GM19239 (cell line): ENCODE measurements at places on chromosomes 16 and 17.

GRCh38 chr16:50688867-50689266 is 4.5 kb upstream of the NOD2 start:
- no peak for DNase-seq

DNA sequence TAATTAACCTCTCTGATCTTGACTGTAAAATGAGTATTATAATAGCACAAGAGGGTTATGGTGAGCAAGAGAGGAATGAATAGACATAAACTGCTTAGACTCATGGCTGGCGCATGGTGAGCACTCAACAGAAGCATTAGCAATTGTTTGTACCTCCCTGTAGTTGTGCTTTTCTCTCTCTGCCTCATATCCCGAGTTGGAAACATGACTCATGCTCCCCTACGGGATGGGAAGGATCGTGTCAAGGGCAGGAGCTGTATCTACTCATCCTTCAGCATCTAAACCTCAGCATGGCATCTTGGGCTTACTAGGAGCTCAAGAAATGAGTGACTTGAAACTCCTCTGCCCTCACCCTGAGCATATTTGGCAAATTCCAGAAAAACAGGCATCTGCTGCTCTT is 299.6 kb downstream of the MAP2K4 start:
- DNase-seq = no peak

- no peak for DNase-seq
These were observed 3.9 kb upstream of the TPPP3 start for GRCh38 chr16:67397036-67397801.

DNA sequence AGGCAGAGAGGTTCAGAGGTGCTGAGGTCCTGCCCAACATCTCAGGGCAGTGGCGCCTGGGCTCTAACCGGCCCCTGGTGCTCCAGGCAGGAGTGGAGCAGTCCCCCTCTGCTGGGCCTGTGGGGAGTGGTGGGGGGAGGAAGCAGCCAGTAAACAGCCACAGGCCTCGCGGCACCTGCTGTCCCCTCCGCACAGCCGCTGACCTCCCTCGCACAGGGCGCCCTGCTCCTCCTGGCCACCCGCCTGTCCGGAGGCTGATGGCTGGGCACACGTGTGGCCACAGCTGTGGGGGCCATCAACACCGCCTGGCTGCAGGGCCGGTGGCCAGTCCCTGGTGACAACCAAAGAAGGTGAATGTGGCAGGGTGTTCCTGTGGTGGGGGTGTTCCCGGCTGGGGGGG is 36.8 kb upstream of the PABPN1L start:
- DNase-seq = no peak

GRCh38 chr16:80932708-80933095 is 74.0 kb downstream of the CMC2 start:
- DNase-seq = no peak

DNA sequence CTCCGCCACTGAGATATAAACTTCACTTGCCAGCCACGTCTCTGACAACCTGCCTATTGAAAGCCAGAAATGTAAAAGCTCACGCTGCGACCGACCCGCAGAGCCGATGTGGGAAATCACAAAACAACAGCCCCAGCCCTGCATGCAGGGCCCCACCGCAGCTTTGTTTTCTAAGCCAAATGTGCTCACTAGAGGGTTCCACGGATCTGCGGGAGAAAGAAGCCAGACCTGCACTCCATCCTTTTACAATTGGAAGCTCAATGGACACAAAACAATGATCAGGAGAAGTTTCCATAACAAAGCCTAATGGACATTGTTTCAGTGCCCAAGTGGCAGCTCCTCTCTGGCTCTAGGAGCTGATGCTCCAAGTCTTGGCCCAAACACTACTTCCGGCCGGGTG is 33.1 kb downstream of the WIPI1 start:
- DNase-seq = no peak

GRCh38 chr16:88610909-88611812 is 27.2 kb upstream of the IL17C start:
- no peak for DNase-seq

DNA sequence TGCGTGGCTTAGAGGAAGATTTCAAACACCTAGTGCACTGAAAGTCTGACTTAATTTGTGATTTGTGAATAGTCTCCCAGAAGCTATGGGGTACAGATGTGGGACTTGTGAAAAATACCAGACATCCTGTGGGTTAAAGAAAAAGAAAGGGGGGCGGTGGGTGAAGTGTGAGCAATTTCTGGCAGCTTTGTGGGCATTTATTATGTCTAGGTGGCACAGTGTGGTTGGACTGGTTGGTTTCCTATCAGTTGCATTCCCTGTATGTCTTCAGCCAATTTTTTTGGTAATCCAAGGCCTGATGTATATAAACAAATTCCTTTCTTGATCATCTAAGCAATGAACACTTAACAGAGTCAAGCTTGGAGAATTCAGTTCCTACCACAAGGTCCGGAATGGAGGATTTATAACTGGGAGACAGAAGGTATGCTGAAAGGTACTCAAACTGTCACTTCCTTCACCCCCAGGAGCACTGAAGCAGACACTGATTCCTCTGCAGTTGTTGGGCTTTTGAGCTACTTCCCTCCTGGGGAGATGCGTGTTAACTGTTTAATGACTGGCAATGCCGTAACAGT is 211.6 kb downstream of the WWOX start:
- DNase-seq = no peak

DNA sequence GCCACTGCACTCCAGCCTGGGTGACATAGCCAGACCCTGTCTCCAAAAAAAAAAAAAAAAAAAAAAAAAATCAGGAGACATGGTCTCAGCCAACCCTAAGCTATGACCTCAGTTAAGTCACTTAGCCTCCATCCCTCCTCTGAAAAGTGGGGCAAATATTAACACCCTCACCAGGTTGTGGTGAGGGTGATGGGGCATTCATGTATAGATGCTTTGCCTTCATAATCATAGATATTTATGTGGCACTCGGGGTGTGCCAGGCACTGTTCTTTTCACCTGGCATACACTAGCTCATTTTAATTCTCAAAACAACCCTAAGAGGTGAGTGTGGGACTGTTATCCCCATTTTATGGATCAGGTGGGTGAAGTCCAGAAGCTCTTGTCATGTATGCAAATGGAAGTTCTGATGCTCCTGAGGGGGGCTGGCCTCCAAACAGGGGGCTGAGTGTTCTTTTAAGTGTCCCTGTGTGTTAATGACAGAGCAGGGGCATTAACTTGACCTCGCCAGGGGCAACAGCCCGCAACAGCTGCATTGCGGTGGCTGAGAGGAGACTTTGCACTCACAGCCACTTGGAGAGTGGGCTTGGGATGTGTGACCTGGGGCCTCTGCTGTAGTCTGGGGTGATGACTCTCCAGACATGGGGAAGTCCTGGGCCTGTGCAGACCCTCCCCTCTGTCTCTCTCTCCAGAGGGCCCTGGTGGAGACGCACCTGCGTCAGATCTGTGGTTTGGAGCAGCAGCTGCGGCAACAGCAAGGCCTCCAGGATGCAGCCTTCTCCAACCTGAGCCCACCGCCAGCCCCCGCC is 4.1 kb downstream of the TBKBP1 start:
- DNase-seq = no peak

DNA sequence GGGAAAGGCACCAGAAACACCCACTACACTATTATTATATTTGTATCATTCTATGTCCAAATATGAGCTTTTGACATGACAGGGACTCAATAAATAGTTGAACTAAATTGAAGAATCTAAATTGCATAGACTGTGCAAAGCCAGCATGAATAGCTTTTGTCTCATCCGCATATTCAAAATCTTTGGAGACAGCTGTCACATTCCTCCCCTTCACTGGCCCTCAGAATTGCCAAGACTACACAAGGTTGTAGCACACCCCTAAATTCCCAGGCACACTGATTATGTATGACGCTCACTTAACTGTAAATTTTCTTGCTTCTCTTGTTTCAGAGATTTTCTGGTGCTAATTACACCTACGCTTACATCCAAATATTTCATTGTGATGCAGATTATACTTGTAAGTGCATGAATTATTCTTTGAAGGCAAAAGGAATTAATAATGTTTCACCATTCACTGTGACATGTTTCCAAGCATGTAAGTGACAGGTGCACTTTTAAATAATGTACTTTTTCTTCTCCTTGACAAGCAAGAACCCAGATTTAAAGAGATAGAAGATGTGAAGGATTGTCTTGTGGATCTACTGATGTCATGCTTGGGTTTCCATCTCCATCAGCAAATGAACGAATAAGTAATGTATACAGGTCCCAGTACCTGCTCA is 47.5 kb downstream of the CA10 start:
- no peak for DNase-seq

DNA sequence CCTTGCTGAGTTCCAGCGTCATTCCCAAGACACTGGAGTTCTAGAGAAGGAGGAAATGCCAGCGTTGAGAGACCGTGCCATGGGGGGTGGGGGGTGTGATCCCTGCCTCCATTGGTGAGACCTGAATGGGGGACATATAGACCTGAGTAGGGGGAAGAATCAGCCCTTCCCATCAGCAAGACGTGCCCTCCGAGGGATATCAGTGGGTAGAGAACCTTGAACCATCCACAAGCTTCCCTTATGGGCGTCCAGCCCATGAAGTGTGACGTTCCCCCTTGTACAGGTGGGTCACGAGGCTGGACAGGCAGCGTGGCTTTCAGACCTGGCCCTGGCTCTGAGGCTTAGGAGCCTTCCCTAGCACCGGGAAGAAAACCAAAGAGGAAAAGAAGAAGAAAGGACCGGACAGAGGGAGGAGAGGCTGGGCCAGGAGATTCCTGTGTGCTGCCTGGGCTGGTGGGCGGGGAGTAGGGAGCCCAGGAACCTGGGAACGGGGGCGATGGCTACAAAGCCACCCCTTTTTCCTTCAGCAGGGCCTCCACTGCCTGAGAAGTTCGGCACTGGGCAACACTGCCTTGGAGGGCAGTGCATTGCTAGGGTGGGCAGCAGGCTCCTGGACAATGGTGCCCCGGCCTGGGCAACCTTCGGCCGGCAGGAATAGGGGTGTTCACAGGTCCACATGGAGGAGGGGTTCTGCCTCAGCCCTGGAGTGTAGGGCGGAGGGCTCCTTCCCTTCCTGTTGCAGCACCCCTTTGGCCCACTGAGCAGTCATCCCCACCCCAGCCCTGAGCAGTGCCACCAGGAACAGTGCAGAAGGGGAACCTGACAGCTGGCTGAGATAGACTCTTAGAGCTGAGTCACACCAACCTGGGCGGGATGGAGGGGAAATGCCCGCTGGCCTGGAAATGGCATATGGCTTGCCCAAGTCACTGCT is 7.2 kb downstream of the RAB11FIP4 start:
- no peak for DNase-seq

DNA sequence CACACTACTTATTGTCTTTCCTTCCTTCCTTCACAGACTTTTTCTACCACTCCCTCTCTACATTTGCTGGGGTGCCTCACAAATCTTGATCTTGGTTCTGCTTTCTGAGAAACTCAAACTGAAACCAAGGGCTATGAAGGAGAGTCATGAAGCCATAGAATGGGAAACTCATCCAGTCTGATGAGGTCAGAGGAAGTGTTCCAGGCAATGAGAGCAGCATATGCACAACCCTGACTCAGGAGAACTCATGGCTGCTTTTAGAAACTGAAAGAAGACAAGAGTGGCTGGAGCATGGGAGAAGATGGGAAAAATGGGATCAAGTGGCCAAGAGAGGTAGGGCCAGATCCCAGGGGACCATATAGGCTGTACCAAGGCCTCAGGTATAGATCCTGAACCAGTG is 130.0 kb upstream of the TOX3 start:
- no peak for DNase-seq

GRCh38 chr17:67605256-67605912 is 112.4 kb upstream of the NOL11 start:
- DNase-seq = no peak

GRCh38 chr17:62189377-62189776 is 124.3 kb upstream of the MED13 start:
- no peak for DNase-seq

DNA sequence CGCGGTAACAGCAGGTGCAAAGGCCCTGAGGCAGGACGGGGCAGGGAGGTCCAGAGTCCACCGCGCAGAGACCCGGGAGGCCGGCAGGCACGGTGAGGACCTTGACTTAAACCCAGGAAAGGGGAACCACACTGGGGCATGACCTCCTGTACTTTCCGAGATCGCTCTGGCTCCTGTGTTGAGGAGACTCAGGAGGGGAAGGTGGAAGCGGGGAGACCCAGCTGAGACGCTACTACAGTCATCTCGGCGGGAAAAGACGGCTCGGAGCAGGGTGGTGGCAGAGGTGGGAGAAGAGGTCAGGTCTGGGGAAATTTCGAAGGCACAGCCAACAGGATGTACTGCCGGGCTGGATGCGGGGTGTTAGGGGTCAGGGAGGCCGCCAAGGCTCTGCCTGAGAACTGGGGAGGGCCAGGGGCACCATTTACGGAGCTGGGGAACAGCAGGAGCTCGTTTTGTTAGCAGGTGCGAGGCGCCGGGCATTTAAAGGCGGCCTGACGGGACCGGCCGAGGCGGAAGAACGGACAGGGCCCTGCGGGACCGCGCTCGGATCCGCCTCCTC is 22.3 kb downstream of the NPTX1 start:
- DNase-seq = no peak

DNA sequence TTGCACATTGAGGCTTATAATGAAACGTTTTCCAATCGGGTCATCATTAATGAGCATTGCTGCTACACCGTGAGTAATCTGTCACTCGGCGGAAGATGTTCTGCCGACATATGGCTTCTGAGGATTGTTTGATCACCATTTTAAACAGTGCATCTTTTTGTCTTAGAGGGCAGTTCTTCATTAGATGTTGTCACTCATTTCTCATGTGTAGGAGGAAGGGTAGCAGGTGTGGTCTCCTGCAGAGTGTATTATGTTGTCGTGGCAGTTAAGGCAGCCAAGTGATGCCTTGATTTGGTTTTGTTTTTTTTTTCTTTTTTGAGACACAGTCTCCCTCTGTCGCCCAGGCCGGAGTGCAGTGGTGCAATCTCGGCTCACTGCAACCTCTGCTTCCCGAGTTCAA is 50.5 kb downstream of the SEC14L1 start:
- no peak for DNase-seq

- DNase-seq = no peak
These were observed 20.9 kb downstream of the TNS4 start for GRCh38 chr17:40480501-40481003.

DNA sequence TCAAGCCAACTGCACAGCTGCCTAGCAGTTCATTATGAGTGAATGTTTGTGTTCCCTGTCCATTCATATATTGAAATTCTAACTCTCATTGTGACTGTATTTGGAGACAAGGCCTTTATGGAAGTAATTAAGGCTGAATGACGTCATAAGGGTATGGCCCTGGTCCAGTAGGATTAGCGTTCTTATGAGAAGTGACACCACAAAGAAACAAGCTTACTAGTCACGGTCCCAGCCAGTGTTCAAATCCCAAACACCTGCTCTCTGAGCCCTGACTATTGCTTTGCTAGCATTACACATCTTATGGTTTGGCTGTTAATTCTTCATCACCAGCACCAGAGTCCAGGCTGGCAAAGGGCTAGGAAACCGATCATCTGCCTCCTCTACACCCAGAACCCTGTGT is 2.2 kb downstream of the ZNF668 start:
- no peak for DNase-seq

- no peak for DNase-seq
These were observed 71.2 kb upstream of the MRTFB start for GRCh38 chr16:13999895-14000425.

- DNase-seq = no peak
These were observed 23.8 kb downstream of the TEX14 start for GRCh38 chr17:58667934-58668597.

GRCh38 chr16:80986557-80986956 is 20.1 kb downstream of the CMC2 start:
- DNase-seq = no peak

GRCh38 chr17:57266902-57267311 is 10.6 kb downstream of the MSI2 start:
- DNase-seq = no peak

GRCh38 chr16:27880287-27880686 is 183.2 kb downstream of the GSG1L start:
- no peak for DNase-seq

GRCh38 chr17:71792966-71793365 is 327.9 kb upstream of the SOX9 start:
- no peak for DNase-seq
